GM18507 (cell line): ENCODE measurements at places on chromosomes 4 and X.

DNA sequence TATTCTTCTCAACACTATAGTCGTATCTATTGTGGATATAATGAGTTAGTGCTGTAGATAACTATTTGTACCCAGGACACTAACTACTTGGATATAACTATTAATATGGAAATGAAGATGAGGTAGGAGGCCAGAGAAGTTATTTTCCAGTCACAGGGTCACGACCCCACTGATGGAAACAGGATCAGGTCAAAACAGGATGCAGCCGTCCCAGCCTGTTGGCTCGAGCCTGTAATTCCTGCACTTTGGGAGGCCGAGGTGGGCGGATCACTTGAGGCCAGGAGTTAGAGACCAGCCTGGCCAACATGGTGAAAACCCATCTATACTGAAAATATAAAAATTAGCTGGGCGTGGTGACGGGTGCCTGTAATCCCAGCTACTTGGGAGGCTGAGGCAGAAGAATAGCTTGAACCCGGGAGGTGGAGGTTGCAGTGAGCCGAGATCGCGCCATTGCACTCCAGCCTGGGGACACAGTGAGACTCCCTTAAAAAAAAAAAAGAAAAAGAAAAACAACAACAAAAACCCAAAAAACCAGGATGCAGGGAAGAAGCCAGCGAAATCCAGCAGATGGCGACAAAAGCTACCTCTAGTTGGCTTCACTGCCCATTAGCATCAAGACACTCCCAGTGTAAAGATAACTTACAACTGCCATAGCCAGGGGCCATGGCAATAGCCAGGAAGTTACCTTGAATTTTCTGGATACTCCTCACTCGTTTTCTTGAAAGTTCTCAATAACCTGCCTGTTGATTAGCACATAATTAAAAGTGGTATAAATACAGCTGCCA lies 37.9 kb upstream of the NKAP start:
- no peak for DNase-seq

GRCh38 chrX:124256216-124256615 lies 76.2 kb upstream of the TEX13D start:
- no peak for DNase-seq

DNA sequence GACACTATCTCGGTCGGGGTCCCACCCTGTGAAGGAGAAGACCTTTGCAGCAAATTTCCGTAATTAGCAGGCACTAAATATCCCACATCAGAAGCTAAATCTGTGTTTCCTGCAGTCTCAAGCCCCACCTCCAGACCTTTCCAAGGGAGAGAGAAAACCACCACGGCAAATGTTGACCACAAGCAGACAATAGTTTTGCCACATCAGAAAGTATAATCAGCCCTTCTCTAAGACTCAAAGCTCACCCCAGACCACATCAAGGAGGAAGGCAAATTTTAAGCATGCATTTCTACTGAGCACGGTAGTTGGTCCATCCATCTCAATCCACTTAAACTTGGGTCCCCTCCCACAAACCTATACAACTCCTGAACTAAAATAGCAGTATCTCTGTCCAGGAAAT lies 398.5 kb downstream of the GPM6A start:
- DNase-seq: no peak

GRCh38 chr4:7540206-7540605 lies 105.5 kb upstream of the PSAPL1 start:
- no peak for DNase-seq

DNA sequence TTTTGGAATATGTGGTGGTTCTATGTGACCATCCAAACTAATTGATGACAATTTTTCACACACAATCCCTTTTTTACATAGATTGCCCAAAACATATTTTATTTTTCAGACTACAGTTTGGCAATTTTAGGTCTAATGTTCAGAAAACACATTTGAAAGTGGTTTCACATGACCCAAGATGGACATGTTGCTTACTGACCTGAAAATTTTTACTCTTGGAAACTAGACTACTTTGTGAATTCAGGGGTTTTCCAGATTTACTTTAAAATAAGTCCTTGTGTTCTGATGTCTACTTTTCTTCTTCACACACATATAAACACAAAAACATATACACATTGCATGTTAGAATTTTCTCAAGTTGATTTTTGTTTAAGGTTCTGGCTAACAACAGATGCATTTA lies 79.5 kb downstream of the HMGB2 start:
- no peak for DNase-seq

GRCh38 chrX:63514569-63515080 lies 163.5 kb upstream of the SPIN4 start:
- no peak for DNase-seq

DNA sequence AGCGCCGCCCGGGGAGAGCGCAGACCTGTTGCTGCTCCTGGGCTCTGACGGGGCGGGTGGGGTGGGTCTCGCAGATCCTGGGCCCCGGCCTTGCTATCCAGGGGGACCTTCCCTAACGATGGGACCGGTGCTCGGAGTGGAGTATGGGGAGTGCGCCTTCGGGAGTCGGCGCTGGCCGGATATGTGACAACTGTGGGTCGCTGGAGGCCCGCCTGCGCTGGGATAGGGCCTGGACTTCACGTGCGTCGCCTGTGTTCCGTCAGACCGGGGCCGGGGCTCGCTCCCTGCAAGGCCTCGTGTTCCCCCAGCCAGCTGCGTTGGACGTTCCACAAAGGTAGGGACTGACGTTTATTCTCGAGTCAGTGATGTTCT lies 1.3 kb downstream of the TBL1X start:
- DNase-seq: no peak

DNA sequence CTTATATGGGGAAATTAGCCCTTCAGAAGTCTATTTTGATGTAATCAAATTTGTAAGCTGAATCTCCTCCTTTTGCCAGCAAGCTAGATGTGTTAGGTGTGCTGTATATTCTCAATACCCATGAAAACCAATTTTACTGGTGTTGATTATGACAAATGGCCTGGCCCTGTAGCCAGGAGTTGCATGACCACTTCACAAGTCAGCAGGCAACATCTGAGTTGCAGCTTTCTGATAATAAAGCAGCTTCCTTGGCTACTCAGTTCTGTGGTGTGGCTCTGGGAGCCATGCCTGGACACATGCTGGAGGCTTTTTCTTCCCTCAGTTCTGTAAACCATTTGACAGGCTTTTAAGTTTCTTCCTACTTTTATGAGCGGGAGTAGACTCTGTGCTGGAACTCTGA lies 154.1 kb upstream of the CXCL13 start:
- no peak for DNase-seq

- DNase-seq: no peak
These were observed 58.1 kb upstream of the MAP9 start for GRCh38 chr4:155434904-155435303.

- no peak for DNase-seq
These were observed 127.5 kb upstream of the BMP3 start for GRCh38 chr4:80903020-80903419.
